ENCODE measurements at places on chromosomes 2 and 18. TPM values are rescaled to one million over a fixed set of nuclear protein-coding genes. Genes with fewer than 3 reads are reported as not detected.

ICOS gene
- total RNA-seq: 2.1 TPM

- DNase-seq: no peak
These were observed 571.9 kb upstream of the CRIM1 start for GRCh38 chr2:35783723-35784122.

GRCh38 chr2:240419271-240419670 is 16.2 kb upstream of the GPC1 start:
- no peak for DNase-seq

DNA sequence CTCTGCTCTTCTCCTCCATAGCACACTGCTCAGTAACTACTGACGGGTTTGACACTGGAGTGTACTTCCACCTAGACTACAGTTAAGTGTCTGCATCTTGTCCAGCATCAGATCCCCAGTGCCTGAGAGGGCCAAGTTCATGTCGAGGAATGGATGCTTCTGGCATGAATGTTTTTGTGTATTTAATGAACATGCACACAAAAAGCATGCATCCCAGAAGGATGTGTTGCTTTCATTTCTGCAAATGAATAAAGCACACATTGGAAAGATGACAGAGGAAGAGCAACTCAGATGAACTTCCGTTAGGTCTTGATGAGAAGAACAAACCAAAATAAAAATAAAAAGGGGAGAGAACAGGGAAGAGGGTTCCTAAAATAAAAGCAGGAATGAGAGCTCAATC is 27.9 kb downstream of the C2orf49 start:
- DNase-seq: no peak

DNA sequence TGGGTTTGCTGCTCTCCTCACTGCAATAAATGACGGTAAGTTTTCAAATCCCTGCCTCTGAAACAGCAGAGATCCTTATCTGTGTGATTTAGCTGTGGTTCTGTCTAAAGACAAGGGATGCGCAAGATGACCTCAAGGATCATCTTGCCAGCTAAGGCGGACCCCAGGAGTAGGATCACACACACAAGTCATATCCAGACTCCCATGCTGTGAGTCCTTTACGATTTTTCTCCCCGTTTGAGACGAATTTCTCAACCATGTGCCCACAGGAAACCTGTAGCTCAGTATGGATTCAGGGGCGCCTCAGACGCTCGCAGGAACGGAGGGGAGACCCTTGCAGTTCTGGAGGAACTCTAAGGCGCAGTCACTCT is 11.1 kb upstream of the DCTN1 start:
- DNase-seq: peak; percentile 22

TMEM247 gene
- total RNA-seq: not detected

ZNF396 gene
- total RNA-seq: 4.5 TPM

DNA sequence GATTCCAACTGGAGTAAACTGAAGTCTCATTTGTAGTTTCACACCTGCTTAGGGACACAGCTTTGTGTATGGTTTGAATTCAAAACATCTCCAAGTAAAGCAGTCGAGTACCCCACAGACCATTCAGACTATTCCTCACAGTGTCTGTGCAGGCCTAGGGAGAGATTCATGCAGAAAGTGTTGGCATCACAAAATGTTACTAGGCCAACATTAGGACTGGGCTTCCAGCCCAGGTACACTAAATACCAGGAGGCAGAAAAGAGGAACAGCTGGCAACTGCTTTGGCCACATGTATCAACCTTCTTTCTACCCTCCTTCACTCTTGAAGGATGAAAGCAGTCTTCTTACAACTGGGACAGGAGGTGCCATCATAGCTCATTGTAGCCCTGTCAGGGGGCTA is 270.4 kb upstream of the TMEFF2 start:
- DNase-seq: no peak

- DNase-seq: no peak
These were observed 315.9 kb downstream of the DSEL start for GRCh38 chr18:67200665-67201064.

IL1RL1 gene
- total RNA-seq: not detected

GRCh38 chr18:71689416-71690160 is 854.6 kb downstream of the CBLN2 start:
- no peak for DNase-seq

- no peak for DNase-seq
These were observed 23.0 kb downstream of the SCN1A start for GRCh38 chr2:166104773-166105172.

DNA sequence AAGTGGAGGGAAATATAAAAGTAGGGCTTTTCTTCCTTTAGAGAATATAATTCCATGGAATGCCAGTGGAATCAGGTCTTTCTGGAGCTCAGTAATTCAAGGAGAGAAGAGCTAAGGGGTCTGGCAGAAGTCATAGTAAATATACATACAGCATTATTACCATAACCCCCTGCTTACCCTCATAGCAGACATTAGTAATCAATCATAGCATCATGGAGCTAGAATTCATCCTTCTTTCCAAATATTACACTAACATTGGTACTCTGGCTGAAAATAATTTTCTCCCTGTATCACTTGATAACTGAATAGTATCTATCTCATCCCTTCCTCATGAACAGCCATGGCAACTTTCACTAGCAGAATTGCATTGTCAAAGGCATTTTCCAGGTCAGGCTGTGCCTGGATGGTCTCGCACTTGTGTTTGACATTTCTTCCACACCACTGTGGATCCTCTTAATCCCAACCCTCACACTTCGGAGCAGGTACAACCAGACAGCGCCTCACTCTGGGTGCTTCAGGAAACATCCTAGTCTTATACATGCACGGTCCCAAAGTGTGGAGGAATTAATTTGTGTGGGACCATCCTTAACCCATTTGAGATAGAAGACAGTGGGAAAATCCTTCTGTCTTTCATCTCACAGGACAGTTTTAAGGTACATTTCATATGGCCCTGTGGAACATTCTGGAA is 84.2 kb upstream of the SEC11C start:
- peak; percentile 68 for DNase-seq

SLC9A2 gene
- 0.08 TPM for total RNA-seq

SERPINB13 gene
- total RNA-seq: not detected

DNA sequence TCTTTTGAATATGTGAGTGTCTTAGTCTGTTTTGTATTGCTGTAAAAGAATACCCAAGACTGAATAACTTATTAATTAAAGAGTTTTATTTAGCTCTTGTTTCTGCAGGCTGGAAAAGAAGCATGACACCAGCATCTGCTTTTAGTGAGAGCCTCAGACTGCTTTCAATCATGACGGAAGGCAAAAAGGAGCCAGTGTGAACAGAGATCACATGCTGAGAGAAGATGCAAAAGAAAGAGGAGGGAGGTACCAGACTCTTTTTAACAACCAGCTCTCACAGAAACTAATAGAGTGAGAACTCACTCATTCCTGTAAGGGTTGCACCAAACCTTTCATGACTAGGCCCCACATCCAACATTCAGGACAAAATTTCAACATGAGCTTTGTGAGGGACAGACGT is 101.6 kb upstream of the HNMT start:
- no peak for DNase-seq

CRYBA2 gene
- not detected for total RNA-seq

- peak; percentile 39 for DNase-seq
These were observed 178.7 kb downstream of the CLIP4 start for GRCh38 chr2:29293830-29294438.

DNA sequence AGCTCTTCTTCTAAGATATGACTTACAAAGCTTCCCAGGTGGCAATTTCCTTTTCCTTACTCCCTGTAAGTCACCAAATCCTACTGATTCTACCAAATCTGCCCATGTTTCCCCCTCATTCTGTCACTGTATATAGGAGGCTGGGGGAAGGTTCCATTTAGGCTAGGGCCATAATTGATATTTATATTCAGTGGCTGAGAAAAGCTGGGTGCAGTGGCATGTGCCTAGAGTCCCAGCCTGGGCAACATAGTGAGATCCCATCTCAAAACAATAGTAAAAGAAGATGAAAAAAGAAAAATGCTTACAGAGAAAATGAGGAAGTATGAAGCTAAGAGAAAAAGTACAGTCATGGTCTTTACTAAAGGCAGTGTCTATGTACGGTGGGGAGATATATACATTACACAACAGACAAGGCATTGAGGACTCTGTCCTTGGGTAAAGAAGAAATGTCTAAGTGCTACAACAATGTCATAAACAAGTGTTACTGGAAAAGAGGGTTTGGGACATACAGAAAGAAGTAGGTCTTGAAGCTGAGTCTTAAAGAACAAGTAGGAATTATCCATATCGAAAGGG is 4.8 kb downstream of the CWC22 start:
- DNase-seq: no peak
